Peyer's patch (tissue), 4 donors: ENCODE measurements at places on chromosomes 5 and 9. TPM values are rescaled to one million over a fixed set of nuclear protein-coding genes. Genes with fewer than 3 reads are reported as not detected.
A peak's percentile ranks its signal among the peaks of the same experiment; 100 is the strongest.

DNA sequence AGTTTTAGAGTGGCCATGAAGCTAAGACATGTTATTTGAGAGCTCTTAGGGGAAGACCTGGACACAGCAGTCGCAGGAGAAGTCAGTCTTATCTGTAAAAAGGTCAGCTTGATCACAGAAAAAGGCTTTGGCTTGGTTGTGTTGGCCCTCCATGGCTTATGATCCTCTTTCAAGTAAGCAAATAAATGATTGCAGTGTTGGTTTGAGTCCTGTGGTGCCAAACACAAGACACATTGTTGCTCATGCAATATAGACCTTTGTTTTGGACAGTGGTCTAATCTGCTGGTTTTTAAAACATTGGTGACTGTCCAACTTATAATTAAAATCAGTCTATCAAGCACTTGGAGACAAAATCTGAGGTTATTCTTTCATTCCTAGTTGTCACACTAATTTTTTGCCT is 54.0 kb downstream of the DOCK8 start:
- H3K36me3 ChIP-seq: no peaks in the 10 kb centered on the region
- DNase-seq: no peak
- no peaks in the 10 kb centered on the region for H3K4me1 ChIP-seq
- no peaks in the 10 kb centered on the region for H3K27me3 ChIP-seq

DNA sequence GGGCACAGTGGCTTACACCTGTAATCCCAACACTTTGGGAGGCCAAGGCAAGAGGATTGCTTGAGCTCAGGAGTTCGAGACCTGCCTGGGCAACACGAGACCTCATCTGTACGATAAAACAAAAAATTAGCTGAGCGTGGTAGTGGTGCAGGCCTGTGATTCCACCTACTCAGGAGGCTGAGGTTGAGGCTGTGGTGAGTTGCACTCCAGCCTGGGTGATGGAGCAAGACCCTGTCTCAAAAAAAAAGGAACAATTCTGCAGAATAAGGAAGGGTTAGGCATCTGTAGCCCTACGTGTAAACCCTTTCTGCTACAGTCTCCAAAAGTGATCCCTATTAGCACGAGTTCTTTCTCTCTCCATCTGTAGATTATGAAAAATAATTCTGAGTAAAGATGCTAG is 19.9 kb downstream of the CDC26 start:
- H3K27ac ChIP-seq: no peak overlapping the region
- DNase-seq: no peak
- H3K27me3 ChIP-seq: no peaks in the 10 kb centered on the region

Gene IL9
- total RNA-seq: not detected

Gene MYMK
- total RNA-seq: not detected

DNA sequence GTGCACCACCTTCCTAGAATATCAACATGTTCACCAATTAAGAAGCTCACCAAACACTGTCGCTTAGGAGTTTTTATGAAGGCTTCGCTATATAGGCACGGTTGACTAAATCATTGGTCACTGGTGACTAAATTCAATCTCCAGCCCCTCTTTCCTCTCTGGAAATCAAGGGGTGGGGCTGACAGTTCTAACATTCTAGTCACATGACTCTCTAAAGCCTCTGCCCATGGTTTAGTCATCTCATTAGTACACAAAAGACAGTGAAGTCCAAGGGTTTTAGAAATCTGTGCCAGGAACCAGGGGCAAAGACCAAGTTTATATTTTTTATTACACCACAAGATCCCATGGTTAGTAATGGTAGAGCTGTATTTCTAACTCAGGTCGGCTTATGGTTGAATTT is 243.2 kb downstream of the ELAVL2 start:
- no peaks in the 10 kb centered on the region for H3K36me3 ChIP-seq
- no peak overlapping the region for H3K27ac ChIP-seq
- H3K27me3 ChIP-seq: no peaks in the 10 kb centered on the region
- DNase-seq: no peak

DNA sequence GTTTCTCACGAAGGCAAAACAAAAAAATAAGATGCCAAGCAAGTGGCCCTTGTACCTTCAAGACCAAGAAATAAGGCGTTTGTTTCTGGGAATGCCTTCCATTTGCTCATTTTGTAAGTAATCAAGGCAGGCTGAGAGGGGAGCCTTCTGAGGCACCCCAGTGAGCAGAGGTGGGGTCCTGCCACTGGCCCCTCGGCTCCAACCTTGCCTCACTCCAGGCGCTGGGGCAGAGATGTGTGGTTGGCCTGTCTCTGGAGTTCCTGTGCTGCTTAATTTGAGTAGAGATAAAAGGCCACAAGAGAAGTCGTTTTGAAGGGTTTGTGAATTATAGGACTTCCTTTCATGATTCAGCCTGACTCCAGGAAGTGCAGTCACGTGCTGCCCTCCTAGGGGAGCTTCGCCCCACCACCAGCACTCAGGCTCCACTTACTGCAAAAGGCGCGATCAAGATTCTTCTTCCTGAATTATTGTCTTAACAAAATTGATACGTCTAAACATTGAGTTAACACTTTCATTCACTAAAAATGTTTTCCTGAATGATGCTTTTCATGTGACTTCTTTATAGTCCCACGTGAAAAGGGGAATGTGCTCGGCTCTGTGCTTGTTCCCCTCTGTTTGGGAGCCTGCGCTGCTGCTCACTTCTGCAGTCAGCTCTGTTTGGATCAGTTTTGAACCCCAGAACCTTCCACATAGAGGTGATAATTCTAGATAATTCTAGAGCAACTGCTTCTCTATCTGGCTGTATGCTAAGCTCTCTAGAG is 13.7 kb downstream of the SYK start:
- peaks cover 5% of the 10 kb centered on the region for H3K4me1 ChIP-seq
- H3K27ac ChIP-seq: peak overlapping the region; percentile 72
